ENCODE measurements at places on chromosomes 5 and 9. TPM values are rescaled to one million over a fixed set of nuclear protein-coding genes. Genes with fewer than 3 reads are reported as not detected.

Gene PLCXD3
- 0.20 TPM for total RNA-seq

Gene STOML2
- 167 TPM for total RNA-seq

Gene THBS4
- 0.20 TPM for total RNA-seq

Gene FST
- 7.6 TPM for total RNA-seq

Gene UBE2QL1
- under 0.01 TPM for total RNA-seq

Gene RAD23B
- total RNA-seq: 52.5 TPM

Gene ARHGEF28
- 49.3 TPM for total RNA-seq

Gene SLC6A18
- not detected for total RNA-seq

Gene N4BP3
- total RNA-seq: 23.8 TPM

Gene SLC25A46
- total RNA-seq: 51.2 TPM
